ENCODE measurements at places on chromosomes 16 and 17. TPM values are rescaled to one million over a fixed set of nuclear protein-coding genes. Genes with fewer than 3 reads are reported as not detected.

ABCA10 gene
- total RNA-seq = 0.19 TPM

SLC7A5 gene
- total RNA-seq = 85.2 TPM

- DNase-seq = no peak
Observed at GRCh38 chr16:81553814-81554675, 109.4 kb downstream of the CMIP start.

DNA sequence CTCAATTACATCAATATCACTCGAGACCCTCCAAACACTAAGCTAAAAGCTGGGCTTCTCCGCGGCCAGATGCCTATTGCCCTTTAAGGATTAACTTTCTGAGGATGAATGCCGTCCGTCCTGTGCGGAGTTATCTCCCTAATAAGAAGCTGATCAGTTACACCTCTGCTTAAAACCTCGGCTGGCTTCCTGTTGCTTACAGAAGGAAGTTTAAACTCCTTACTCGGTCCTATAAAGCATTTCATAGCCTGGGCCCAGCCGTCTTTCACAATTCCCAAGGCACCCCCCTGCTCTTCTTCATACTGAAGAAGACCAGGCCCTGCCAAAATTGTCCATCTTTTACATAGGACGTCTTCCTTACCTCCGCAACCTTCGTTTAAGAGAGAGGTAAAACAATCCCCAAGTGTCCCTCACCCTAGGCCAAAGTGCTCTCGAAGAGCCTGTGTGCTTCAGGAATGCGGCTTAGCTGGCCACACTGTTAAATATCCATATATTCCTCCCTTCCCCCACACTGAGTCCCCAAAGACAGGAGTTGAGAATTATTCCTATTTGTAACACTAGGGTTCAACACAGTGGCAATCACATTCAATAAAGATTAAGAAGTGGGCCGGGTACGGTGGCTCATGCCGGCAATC, 112.6 kb upstream of the IRX5 start:
- no peak for DNase-seq

- DNase-seq = peak; percentile 70
Observed at GRCh38 chr17:80649672-80650330, 105.2 kb downstream of the RPTOR start.

Measured in A172 (cell line).